ENCODE measurements at places on chromosomes 1 and 21.

- no peak for DNase-seq
Observed at GRCh38 chr1:229853751-229854150, 213.3 kb upstream of the GALNT2 start.

GRCh38 chr1:168918860-168919741, 187.4 kb upstream of the ATP1B1 start:
- no peak for DNase-seq

- DNase-seq: no peak
Observed at GRCh38 chr1:76254104-76255030, 179.8 kb downstream of the ST6GALNAC3 start.

DNA sequence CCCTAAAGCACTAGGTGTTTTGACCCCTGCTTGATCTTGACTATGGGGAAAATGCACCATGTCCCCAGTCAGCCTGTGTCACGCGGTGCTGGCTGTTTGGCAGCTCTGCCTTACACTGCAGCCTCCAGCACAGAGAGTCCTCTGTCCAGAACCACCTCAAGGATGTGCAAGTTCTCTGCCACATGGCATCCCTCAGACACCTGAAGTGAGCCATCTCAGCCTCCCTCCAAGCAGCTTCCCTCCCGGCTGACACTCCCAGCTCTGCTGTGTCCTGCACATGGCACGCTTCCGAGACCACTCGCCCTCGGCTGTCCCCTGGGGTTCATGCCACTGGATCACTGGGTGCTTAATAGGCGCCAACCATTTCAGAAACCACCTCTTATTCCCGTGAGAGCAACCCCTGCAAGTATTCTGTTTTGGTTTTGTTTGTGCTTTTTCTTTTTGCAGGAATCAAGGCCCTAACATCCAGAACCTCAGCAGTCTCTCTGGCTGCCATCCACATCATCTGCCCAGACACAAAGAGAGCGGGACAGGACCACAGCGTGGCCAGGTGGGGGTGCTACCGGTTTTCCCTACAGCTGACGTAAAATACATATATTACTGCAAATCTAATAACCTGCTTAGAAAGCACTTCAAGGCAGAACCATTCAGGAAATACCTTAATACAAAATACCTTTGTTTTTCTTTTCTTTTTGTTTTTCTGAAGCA, 45.7 kb downstream of the CAPZB start:
- DNase-seq: no peak

DNA sequence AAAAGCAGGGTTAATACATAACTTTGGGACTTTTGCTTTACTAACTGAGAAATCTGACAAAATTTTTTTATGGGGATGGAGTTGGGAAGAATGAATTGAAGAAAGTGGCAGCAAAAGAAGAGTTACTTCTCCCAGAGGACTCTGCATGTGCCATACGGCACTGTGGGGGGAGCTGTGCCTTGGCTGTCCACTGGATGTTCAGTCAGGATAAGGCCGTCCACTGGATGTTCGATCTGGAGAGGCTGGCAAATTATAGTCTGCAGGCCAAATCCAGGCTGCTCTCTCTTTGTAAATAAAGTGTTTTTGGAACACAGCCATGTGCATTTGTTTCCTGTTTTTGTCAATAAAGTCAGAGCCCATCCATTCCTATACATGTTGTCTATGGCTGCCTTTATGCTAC, 4.5 kb upstream of the MAP3K7CL start:
- no peak for DNase-seq

DNA sequence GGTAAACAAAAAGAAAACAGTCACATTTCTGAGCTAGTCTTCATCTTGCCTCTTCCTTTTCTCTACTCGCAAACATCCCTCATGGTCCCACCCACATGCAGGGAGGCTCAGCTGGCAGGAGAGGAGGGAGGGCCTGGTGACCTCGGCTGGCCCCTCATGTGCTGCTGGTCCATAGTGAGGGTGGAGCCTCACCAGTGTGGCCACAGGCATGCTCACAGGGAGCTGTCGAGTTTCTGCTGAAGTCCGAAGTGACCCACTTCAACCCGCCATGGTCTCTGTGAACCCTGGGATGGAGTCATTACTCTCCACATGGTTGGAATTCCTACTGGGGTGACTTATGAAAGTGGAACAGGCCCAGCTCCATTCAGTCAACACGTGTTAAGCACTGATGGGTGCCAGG, 253.4 kb downstream of the RHOU start:
- no peak for DNase-seq

DNA sequence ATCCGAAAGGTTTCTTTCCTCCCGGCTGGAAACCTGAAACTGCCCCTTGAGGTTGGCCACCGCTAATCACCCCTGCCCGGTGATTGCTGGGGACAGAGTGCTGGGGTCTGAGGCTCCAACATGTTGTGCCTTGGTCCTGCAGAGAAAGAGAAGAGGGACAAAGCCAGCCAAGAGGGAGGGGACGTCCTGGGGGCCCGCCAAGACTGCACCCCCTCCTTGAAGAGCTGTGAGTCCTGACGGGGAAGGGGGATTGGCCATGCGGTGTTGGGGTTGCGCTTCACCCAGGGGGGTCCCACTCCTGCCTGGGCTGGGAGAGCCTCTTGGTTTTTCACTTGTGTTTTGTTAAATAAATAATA, 19.5 kb downstream of the LDLRAP1 start:
- no peak for DNase-seq

- DNase-seq: no peak
Observed at GRCh38 chr21:36730291-36731281, 31.7 kb downstream of the SIM2 start.

DNA sequence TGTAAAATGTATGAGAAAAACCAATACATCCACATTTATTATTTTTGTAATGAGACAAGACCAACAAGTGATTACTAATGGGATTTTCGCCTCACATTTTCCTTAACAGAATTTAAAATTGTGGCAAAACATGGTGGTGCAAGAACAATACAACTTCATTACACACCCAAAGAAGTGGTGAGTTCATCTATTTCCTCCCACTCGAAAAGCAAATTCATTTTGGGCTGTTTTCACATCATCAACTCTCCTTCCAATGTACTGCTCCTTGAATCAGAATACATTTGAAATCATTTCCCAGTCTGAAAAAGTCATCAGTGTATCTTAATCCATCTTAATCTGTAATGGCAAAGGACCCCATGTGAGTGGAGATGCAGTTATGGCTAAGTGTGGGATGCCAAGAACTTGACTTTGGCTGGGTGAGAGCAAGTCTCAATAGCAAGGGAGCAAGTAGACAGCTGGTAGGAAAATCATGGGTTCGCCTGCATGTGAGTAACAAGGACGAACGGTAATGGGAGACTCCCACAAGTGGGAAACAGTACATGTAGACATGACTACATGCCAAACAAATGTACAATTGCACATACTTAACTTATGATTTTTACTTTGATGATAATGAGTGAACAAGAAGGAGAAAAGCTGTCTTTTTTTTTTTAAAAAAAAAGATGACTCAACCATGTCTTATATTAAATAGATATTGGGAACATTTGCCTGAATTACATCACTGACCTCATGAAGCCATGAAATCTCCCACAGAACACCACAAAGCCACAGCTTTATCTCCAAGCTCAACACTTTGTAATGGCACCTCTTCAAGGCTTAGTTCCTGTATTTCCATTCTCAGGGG, 46.0 kb downstream of the RUNX1 start:
- no peak for DNase-seq

- no peak for DNase-seq
Observed at GRCh38 chr1:94884106-94884505, 42.8 kb downstream of the CNN3 start.

GRCh38 chr1:92481971-92482664, 4.6 kb downstream of the GFI1 start:
- no peak for DNase-seq

DNA sequence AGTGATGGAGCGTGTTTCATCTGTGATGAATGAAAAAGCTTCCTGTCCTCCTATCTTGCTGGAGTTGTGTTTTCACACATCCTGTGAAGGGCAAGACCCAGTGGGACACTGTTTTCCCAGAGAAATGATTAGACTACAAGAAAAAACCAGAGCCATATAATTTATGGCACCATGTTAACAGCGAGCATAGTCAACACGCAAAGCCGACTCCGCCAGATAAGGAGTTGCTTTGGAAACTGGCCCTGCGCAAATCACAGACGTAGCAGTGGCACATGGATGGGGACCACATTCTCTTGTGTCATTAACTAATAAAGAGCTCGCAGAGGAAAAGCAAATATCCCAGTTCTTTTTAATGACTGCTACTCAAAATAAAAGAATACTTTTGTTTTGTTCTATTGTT, 471.2 kb upstream of the RUNX1 start:
- no peak for DNase-seq

GRCh38 chr1:211830328-211831142, at the start of gene LPGAT1:
Gene LPGAT1 (minus strand): TSS chr1:211830763. CDS start chr1:211829296, 1,467 bp downstream.
- DNase-seq: peak; percentile 84

- DNase-seq: no peak
Observed at GRCh38 chr1:168453056-168453455, 90.7 kb downstream of the XCL2 start.

- DNase-seq: no peak
Observed at GRCh38 chr1:85677656-85678055, 30.6 kb downstream of the ZNHIT6 start.

GRCh38 chr1:197159461-197159860, 13.0 kb upstream of the ASPM start:
- DNase-seq: no peak

DNA sequence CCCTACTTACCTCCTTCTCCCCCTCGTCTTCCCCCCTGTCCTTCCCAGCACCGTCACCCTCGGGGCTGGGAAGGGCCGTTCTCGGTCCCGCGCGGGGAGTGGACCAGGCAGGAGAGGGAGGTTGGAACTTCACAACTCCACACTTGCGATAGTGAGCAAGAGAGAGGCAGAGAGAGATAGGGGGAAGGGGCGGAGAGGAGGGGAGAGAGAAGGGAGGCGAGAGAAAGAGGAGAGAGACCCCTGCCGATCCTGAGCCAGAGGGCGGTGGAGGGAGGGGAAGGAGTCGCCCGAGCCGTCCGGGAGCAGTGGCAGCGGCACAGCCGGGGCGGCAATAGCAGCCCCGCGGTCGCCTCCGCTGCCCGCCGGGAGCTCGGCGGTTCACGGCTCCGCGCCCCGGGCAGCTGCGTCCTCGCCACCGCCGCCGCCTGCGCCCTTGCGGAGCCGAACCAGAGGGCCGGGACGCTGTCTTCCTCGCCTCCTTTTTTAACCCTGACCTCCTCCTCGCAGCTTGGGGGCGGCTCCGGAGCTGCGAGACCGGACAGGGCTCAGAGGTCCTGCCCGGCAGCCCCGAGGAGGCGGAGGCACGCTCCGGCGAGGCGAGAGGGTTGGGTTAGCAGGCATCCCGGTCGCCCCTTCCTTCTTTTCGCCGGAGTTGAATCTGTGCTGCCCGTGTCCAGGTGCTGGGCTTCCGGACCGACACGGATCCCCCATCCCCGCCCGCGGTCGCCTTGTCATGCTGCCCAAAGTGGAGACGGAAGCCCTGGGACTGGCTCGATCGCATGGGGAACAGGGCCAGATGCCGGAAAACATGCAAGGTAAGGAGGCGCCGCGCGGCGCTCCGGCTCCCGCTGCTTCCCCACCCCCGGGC, 11.7 kb downstream of the NR5A2 start:
- DNase-seq: peak; percentile 64

DNA sequence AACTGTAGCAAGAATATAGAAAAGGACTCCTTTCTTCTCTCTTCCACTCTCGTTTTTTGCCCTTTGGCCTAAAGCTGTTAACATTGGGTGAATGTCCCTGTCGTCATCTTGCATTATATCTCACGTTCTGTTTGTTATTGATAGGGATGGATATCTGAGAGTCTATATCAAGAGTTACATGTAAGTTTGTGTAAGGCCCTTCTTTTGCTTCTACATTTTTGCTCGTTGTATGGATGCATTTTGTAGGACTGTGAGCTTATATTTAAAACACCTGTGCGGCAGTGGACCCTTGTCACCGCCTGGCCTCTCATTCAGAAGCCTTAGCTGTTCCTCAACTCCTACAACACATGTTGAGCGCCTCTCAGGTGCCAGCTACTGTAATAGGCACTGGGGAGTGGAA, 211.9 kb downstream of the DISC1 start:
- no peak for DNase-seq

DNA sequence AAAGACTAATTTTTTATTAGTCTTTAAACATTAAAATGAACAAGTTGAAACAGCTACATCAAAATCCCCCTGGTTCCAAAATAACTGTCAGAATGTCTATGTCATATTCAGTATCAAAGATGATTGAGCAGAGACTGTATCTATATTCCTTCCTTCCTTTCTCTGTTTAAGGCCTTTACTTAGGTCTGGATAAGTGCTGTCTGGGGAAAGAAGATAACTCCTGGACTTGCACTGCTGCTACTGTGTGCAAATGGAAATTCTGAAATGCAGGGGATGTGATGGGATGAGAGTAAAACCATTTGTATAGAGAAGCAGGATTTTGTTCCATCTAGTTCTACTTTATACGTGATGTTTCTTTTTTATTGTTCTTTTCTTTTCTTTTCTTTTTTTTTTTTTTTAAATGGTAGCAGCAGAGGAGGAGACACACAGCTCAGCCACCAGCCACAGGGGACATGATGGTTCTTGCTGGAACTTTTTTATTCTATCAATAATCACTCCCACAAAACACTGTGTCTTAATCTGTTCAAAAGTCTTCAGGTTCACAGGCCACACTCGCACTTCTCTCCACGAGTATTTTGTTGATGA, 33.6 kb upstream of the FOXE3 start:
- no peak for DNase-seq

GRCh38 chr1:47219001-47219400, 13.0 kb downstream of the TAL1 start:
- DNase-seq: no peak

DNA sequence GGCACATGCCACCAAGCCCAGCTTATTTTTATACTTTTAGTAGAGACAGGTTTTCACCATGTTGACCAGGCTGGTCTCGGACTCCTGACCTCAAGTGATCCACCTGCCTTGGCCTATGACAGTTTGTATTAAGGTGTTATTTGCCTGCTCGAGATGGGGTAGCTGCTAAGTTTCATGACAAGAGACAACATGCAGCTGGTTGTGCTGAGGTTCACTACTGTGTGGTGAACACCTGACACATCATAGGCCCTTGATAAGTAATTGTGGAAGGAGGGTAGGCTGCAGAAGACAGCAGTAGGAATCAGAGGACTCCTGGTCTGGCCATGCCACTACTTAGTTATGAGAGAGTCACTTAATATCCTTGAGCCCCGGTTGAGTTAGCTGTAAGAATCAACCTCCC, 46.2 kb downstream of the PLPP3 start:
- DNase-seq: no peak
